NCI-H446 treated with DMSO at 0.1 percent for 48 hours (cell line): ENCODE measurements at places on chromosomes 2 and 18.

DNA sequence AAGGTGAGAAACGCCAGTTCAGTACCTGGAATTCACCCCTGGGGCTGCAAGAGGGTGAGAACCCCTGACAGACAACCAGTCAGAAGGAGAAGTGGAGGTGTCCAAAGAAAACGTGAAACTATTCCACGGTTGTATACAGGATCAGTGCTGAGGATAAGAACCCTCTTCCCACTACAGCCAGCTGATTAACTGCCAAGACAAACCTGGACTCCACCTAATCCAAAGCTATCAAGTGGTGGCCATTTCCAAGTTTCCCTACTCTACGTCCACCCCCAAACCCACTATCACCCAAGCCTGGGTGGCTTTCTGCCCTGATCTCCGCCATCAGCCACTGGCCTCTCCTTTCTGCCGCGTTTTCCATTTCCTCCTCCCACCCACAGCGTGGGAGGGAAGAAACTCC is 312.3 kb upstream of the ID2 start:
- DNase-seq = no peak

GRCh38 chr2:212708355-212708754 is 169.8 kb upstream of the ERBB4 start:
- DNase-seq = no peak

DNA sequence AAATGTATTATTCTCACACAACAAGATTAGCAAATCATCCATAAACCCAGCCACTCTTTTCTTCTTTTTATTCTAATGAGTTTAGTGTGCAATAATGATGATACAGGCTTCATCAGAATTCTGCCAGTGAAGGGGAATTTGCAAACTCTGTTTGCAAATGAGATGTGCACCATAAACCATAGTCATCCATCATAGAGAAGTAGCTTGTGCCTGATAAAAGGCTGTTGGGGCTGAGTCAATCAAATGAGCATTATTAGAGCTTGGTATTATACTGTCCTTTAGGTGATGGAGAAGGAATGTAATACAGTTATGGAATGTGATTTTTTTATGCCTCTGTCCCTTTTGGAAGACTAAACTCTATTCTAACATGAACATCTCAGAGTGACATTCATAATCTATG is 101.8 kb downstream of the DCC start:
- DNase-seq = no peak

- DNase-seq = peak; percentile 80
These were observed 23.7 kb downstream of the ATOH8 start for GRCh38 chr2:85777441-85777861.

DNA sequence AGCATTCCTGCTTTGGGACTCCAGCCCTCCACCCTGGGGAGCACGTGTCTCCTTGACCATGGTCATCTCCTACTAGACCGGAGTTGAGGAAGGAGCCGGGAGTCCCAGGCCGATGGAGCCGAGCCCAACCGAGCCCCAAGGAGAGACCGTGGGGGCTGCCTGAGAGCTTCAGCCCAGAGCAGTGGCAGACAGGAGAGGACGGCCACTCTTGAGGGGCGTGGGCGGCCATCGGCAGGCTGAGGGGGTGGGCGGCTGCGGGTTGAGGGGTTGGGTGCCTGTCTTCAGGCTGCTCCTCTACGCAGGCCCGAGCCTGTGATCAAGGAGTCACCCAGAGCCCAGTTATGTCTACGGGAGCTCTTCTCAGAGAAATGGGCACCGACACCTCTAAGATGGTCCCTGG is 158.7 kb downstream of the PXDN start:
- DNase-seq = no peak

DNA sequence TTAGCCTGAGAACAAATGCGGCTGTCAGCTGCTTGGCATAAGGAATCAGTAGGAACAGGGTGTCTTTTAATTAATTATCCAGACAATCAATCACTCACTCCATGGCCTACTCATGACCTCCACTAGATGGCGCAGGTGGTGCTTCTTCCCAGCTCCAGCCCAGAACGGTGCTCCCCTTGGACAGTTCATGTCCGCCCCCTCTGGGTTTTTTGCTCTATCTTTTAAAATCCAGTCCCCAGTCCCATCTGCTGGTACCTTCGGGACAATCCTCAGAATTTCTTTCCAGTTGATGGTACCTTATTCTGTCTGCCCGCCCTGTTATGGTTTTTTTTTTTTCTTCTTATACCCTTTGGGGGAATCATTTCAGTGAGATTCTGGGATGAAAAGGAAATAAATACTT is 99.8 kb downstream of the CACNB4 start:
- peak; percentile 23 for DNase-seq

DNA sequence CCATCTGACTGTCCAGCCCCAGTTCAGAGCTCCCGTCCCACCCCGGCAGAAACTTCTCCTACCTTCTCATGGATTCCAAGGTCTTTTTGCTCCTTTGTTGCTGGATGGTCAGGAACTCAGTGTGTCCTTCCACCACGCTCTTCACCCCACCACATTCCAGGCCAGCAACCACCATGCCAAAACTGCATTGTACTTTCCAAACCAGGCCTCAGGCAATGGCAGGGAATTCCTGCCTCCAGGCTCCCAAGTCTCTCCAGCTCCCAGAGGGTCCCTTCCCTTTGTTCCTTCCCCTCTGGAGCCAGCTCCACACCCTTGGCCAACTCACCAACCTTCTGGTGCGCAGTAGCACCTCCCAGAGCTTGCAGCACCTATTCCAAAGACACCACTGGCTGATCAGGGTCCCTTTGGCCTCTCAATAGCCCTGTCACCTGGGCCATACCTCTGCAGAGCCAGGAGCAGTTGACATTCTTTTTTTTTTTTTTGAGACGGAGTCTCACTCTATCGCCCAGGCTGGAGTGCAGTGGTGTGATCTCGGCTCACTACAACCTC is 8.1 kb downstream of the CHMP1B start:
- no peak for DNase-seq

DNA sequence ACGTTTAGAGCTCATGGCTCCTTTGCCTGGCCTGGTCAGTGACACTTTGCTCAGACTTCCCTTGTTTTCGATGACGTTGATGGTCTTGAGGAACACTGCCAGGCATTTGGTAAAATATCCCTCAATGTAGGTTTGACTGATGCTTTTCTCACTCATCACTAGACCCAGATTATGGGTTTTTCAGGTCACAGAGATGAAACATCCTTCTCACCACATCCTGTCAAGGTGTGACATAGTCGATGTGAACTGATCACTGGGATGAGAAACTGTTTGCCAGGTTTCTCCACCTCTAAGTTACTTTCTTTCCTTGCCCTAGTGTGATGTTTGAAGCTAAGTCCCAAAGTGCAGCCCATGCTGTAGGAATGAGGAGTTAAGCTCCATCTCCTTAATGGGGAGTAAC is 81.5 kb downstream of the AFF3 start:
- no peak for DNase-seq

DNA sequence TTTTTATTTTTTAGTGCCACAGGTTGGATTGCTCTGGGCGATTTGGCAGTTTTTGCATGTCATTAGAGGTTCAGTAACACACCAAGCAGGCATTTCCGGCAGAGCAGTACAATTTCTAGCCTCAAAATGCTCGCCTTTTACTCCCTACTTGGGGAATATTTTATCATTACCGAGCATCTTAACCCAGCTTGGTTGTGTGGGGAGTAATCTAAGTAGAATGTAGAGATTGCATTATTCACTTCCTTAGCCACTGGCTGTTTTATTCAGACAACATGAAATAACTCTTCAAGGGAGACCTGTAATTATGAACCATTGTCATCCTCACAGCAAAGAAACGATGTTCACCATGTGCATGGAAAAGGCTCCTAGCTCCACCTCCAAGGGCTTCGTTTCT is 13.1 kb downstream of the GRP start:
- DNase-seq = no peak

DNA sequence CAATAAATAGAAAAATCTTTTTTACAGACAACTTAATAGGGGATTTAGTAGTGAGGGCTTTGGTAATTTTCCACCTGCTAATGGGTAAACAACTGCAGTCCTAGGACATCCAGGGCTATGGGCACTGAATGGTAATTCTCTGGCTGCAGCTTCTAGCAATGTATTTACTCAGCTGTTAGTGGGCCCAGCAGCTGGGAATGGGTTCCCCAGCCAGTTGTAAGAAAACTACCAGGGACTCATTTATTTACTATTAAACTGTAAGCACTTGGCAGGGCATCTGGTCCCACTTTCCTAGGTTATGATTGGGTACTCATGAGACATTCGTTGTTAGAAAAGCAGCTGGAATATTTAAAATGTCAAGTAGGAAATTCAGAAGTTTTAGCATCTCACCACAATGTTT is 363.8 kb upstream of the TRIB2 start:
- no peak for DNase-seq

DNA sequence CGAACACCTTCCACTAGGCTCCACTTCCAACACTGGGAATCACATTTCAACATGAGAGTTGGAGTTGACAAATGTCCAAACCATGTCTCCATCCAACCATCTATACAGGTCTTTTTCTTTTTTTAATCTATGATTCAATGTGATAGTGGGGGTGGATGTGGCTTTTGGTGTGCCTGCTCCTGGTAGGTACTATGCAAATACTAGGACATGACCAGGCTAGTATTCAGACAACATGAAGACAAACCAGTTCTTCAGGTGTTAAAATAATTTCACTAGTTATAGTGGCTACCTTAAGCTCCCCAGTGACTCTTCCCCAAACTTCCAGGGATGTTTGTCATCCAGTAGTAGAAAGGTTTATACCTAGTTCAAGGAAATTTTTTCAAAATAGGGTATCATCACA is 387.5 kb downstream of the CDH2 start:
- DNase-seq = no peak

DNA sequence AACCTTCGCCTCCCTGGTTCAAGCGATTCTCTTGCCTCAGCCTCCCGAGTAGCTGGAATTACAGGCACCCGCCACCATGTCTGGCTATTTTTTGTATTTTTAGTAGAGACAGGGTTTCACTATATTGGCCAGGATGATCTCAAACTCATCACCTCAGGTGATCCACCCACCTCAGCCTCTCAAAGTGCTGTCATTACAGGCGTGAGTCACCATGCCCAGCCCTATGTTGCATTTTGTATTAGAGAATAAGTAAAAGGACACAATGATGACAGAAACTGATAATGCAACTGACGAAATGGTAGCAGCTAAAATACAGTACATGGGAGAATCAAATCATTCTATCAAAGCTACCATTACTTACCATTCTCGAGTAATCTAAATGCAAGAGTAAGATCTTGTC is 276.7 kb downstream of the DSEL start:
- DNase-seq = no peak

DNA sequence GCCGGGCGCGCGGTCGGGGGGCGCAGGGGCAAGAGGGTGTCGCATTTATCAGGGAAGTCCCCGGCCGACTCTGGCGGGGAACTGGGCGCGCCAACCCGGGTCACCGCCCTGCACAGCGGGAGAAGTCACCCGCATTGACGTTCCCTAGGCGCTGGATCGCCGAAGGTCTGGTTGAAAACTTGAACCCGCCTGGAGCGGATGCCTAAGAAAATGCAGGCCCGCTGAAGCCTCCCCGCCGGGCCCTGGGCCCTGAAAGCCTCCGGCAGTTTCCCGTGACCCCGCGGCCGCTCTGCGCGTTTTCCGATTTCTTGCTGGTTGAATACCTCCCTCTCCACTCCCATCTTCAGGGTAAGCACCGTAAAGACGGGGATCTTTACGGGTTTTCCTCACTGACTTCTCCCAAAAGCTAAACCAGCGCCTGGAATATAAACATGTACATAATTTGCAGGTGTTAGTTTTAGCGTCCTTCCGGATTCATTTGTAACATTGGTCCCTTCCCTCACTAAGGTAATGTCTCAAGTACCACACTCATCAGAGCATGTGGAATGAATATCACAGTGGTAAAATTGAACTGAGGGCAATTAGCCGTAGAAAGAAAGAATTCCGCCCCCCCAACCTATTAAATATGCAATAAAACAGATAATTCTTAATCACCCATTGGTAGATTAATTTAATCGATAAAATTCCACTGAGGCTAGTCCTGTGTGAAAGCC is 675 bp upstream of the SPIRE1 start:
- no peak for DNase-seq

- no peak for DNase-seq
These were observed 52.2 kb downstream of the PLB1 start for GRCh38 chr2:28547906-28548600.

- no peak for DNase-seq
These were observed 11.6 kb downstream of the IRS1 start for GRCh38 chr2:226788064-226788463.

DNA sequence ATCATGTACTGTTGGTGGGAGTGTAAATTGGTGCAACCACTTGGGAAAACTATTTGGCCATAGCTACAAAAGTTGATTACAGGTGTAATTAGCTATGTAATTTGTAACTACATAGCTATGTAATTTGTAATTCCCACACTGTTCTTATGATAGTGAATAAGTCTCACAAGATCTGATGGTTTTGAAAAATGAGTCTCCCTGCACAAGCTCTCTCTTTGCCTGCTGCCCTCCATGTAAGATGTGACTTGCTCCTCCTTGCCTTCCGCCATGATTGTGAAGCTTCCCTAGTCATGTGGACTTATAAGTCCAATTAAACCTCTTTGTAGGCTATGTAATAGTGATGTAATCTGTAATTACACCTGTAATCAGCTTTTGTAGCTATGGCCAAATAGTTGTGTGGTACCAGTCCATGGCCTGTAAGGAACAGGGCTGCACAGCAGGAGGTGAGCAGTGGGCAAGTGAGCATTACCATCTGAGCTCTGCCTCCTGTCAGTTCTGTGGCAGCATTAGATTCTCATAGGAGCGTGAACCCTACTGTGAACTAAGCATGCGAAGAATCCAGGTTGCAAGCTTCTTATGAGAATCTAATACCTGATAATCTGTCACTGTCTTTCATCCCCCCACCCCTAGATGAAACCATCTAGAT is 133.7 kb upstream of the COPS8 start:
- DNase-seq = no peak

DNA sequence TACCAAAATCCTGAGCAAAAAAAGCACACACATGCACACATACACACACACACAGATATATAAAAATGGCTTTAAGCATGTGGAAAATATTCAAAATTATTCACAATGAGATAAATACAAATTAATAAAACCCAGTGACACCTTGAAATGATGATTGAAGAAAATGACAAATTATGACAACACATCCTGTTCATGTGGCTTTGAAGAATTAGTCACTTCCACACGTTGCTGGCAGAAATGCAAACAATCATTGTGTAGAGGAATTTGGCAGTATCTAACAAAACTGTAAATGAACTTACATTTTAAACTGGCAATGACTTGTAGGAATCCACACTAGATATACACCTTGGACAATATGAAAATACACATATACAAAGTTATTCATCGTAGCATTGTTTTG is 95.8 kb upstream of the RGPD4 start:
- no peak for DNase-seq

DNA sequence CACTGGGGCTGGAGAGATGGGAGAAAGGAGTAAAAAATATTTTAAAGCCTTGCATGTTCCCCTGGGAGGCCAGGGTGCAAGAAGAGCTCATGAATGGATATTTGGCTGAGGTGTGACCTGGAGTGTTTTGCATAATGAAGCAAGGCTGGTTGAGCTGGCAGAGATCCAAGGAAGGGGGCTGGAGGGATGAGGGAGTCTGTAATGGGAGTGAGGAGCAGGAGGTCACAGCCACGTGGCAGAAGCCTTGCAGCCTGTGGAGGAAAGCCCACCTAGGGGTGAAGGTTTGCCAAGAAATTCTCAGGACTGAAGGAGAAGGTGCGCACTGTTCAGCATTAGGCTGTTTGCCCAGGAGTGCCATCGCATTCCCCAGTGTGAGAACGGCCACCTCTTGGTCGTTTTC is 40.3 kb upstream of the ATP8B1 start:
- DNase-seq = no peak
